Stimulated activated CD8-positive, alpha-beta memory T cell treated with anti-CD3 and anti-CD28 coated beads, Interleukin-12 subunit alpha, Interleukin-12 subunit beta, amount 100 ng/mL, for 1 hour (primary cell): ENCODE measurements at places on chromosomes 1 and 21.
A peak's percentile ranks its signal among the peaks of the same experiment; 100 is the strongest.

- DNase-seq: no peak
Measured at GRCh38 chr1:207649210-207649753, 4.3 kb downstream of the CR1L start.

GRCh38 chr1:55195521-55196233, 19.5 kb downstream of the USP24 start:
- no peak for DNase-seq

- DNase-seq: peak; percentile 87
Measured at GRCh38 chr1:228275430-228276173, 67.8 kb downstream of the OBSCN start.

- no peak for DNase-seq
Measured at GRCh38 chr1:229280037-229280828, 9.3 kb downstream of the RAB4A start.

DNA sequence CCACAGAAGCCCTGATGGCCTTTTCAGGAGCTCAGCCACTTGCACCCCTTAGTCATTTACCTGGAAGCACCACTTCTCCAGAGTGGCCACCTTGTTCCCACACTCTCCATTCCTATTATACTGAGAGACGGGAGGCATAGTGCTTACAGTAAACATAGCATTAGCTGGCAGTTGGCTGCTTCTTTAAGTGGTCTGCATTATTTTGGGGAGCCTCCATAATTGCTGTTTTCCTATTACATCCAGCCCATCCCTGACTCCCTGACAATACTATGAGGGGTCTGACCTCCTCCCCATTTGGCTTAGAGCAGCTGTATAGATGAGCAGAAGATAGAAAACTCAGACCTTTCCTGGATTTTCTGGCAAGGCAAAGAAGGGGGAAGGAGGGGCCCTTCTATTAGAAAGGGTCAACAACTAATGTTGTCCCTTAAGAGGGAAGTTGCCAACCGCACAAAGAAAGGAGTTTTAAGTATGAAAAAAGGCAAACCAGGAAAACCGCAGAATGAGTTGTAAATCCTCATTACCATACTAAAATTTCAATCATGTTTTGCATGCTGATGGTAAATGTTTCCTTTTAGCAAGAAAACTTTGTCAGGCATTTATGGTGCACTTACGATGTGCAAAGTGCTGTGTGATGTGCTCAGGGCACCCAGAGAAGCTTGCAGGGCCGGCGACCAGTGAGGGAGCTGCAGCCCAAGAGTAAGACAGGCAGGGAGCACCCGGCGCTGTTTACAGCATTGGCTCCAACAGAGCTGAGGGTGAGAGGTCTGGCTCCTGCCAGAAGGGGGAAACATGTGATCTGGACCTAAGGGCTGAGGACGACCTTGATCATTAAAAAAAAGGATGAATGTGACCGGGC, 167.3 kb downstream of the ZZZ3 start:
- no peak for DNase-seq

GRCh38 chr1:229305392-229305791, 34.5 kb downstream of the RAB4A start:
- DNase-seq: no peak

DNA sequence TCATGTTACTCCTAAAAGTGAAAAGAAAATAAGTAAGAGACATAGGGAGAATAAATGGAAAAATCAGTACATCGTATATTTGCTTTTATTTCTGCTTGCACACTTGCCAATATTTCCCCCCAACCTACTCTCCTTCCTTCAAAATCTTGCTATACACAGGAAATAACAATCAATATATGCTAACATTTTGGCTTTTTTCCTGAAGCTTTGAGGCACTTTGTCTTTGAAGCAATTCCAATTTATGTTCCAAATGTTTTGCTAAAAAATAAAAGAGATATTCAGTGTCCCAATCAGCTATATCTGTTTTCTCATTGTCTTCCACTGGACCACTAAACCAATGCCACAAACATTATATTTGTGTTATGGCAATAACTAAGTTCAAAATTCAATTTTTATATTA, 184.0 kb upstream of the NEGR1 start:
- DNase-seq: no peak

DNA sequence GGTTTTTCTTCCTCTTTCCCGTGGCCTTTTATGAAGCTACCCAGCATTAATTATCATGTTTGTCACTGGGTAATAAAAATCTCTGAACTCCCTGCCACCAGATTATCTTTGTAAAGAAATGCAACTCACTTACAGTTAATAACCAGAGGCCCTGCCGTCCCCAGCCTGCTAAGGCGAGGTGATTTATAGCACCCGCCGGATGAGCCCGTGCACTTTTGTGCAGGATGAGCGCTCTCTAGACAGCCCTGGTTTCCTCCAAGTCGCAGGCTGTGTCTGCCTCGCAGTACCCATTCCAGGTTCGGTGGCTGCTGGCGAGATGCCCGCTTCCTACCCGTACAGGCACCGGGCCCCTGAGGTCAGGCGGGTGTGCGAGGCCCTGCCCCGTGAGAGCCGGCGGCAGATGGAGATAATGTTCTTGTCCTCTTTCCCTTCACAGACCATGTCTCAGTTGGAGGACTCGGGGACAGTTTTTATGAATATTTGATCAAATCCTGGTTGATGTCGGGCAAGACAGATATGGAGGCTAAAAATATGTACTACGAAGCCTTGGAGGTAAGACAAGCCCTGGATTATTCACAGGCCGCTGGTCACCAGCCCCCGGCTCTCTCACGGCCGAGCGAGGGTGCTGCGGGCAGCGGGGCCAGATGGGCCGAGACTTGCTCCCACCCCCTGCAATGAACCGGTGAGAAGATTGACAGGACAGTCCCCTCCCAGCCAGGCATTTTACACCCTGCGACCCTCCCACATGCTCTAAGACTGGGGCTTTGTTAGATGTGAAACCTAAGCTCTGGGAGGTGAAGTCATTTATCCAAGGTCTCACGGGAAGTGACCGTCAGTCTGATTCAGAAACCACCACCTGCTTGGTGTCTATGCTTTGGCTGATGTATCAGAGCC, 28.5 kb upstream of the SELENON start:
- DNase-seq: no peak

DNA sequence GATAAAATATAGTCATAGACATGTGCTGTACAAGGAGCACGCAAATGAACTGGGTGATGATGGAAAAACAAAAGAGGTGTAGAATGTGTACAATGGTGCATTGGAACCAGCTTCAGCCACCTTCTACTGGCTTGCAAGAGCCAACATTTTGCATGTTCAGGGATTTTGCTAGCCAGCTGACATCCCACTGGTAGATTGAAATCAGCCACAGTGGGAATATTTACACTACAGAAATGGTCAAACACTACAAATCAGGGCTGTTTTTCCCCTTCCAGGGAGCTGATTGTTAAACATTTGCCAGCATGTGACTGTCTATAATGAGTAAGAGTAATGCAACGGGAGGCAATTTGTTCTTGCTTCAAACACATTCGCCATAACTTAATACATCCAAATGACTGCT, 23.2 kb downstream of the PMVK start:
- no peak for DNase-seq

- DNase-seq: no peak
Measured at GRCh38 chr1:198906739-198907422, 268.0 kb downstream of the PTPRC start.

DNA sequence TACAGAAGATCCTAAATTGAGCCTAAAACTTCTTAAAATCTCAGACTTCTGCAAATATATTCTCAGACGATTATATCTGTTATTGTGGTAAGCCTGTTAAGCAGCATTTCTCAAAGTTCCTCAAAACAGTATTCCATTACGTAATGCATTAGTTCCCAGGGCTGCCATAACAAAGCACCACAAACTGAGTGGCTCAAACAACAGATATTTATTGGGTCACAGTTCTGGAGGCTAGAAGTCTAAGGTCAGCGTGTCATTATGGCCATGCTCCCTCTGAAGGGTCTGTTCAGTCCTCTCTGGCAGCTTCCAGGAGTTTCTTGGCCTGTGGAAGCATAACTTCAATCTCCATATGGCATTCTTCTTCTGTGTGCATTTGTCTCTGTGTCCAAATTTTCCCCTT, 103.5 kb upstream of the ST6GALNAC5 start:
- DNase-seq: no peak

DNA sequence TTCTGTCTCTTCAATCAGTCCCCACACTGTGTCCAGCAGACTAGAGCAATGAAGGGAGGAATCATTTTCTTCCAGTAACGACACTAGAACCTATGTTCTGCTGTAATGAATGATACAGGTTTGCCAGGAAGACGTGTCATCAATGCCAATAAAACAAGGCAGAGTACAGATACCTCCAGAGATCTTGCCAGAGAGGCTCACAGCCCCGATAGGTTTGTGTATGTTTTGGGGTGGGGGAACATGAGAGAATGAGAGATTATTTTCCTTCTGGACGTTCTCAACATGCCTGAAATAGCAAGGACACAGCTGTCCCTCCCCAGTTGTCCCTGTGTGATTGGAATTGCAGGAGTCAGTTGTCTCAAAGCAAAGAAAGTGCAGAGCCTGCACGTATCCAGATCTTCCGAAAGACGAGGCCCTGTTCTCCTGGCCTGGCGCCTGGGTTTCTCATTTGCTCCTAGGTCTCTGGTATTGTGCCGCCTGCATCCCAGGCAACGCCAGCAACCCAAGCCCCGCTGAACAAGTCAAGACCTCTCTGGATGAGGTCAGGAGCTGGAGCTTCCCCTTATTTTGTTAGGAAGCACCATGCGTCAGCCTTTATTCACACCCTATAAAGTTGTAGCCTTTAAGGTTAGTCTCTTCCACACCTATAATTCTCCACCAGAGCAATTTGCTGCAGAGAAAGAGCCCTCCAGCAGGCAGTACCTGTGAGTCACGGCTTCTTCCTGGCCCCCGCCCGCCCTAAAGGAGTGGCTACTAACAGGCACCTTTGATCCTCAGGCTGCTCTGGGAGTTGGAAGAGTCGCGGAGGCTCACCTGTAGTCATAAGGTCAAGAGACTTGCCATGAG, 130.5 kb downstream of the TOMM20 start:
- DNase-seq: no peak

GRCh38 chr1:99956755-99957154, 13.0 kb upstream of the SLC35A3 start:
- DNase-seq: no peak

- no peak for DNase-seq
Measured at GRCh38 chr1:46137916-46138315, 5.5 kb upstream of the PIK3R3 start.

- DNase-seq: no peak
Measured at GRCh38 chr1:18764362-18764761, 95.1 kb downstream of the TAS1R2 start.

DNA sequence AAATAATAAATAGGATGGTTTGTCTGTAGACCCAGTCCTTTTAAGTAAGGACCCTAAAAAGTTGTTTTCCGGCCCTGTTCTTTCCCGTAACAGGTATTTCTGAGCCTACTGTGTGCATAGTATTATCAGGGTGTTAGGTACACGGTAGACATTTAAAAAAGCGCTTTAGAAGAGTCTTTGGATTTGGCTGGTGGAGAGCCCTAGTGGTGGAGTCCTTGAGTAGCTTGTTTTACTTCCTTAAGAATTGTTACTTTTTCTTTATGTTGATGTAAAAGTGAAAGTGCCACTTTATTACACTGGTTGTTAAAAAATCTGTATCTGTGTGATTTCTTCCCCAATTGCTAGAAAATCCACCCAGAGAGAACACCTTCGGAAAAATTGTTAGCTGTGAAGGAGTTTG, 36.8 kb downstream of the SMYD2 start:
- no peak for DNase-seq

DNA sequence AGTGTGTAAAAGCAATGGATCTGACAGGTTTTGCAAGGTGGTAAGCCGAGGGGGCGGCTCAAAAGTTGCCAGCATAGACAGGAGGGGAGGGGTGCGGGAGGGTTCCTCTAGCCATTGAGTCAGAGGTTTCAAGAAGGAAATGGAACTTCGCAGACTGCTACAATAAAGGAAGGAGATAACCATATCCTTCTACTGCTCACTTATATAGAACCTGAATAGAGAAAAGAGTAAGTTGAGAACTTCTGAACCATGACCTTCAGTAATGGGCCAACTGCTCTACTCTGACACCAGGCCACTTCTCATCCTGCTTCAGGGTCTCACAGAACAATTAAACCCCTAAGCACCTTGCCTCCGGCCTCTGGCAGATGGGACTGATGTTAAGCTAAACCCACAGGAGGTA, 26.3 kb upstream of the BCAR3 start:
- no peak for DNase-seq

- no peak for DNase-seq
Measured at GRCh38 chr1:227774821-227775661, 39.8 kb downstream of the SNAP47 start.

GRCh38 chr1:62796221-62796620, 12.3 kb downstream of the ATG4C start:
- no peak for DNase-seq

DNA sequence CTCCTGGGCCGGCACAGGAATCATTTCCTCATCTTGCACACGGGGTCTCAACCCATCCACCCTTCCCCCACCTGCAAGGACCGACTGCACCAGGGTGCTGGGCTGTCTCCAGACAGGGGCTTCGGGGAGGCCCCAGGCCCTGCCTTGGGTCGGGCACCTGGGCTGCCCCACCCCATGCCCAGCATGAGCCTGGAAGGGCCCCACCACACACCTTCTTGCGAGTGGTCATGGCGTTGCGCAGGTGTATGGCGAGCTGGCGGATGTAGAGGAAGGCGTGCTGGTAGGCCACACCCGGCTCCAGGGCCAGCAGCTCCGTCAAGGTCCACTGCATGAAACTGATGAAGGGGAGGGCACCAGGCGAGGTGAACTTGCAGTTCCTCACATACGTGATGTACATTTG, 6.9 kb downstream of the NOC2L start:
- DNase-seq: no peak

- DNase-seq: no peak
Measured at GRCh38 chr1:22584001-22584562, 20.8 kb downstream of the EPHA8 start.

- no peak for DNase-seq
Measured at GRCh38 chr1:210568631-210569030, 239.9 kb downstream of the HHAT start.

GRCh38 chr1:6638226-6638625, 13.6 kb downstream of the THAP3 start:
- DNase-seq: no peak

GRCh38 chr1:226134170-226135058, 52.1 kb downstream of the ACBD3 start:
- DNase-seq: no peak

GRCh38 chr1:178484698-178485225, 12.0 kb downstream of the CLEC20A start:
- no peak for DNase-seq

DNA sequence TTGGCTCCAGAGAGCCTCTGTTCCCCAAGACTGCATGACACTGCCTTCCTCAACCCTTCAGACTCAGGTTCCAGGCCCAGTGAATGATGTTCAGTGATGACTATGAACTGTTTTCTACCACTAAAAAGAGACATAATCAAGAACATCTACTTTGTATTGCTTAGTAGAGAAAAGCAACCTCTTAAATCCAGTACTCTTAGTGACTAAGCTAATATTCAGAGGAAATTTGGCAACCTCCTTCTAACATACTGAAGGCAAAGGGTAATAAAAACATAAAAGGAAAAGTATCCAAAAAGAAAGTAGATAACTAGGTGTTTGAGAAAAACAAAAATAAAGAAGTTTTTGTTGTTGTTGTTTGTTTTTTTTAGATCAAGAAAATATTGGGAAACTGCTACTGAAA, 153.3 kb upstream of the RUNX1 start:
- no peak for DNase-seq

- no peak for DNase-seq
Measured at GRCh38 chr1:208885650-208886049, 641.5 kb upstream of the PLXNA2 start.

GRCh38 chr1:150171801-150172200, 22.1 kb downstream of the PLEKHO1 start:
- no peak for DNase-seq

GRCh38 chr1:169109561-169110134, 3.2 kb downstream of the ATP1B1 start:
- no peak for DNase-seq
